ENCODE measurements at places on chromosomes 5 and 9.

DNA sequence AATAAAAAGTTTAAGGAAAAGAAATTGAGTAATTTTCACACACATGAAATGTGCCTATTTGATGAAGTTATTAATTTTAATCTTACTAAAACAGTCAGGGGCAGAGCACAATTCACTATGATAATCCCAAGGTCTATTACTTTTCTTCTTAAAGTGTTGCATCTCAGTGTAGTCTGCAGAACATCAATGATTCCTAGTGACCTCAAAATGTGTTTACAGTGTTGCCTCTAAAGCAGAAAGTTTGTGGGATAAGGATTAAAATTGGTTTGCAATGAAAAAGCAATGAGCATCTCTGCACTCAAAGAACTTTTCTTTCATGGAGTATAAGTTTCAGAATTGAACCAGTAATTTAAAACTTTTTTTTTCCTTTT lies 63.0 kb downstream of the CEP120 start:
- no peak for DNase-seq

DNA sequence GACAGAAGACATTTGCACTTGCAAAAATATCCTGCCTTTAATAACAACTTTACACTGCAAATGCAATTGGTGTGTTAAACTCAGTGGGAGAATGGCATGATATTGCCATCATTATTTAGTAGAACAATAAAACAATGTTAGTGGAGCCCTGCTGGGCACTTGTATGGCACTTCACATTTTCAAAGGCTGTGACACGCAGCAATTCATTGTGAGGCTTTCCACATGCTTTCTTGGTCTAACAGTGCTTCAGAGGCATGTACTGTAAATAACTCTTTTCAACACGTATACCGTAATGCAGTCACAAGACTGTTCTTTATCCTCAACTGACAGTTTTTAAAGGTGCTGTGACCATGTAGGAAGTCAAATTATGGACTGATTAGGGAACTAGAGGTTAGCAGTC lies 155.5 kb upstream of the EPB41L4A start:
- no peak for DNase-seq

DNA sequence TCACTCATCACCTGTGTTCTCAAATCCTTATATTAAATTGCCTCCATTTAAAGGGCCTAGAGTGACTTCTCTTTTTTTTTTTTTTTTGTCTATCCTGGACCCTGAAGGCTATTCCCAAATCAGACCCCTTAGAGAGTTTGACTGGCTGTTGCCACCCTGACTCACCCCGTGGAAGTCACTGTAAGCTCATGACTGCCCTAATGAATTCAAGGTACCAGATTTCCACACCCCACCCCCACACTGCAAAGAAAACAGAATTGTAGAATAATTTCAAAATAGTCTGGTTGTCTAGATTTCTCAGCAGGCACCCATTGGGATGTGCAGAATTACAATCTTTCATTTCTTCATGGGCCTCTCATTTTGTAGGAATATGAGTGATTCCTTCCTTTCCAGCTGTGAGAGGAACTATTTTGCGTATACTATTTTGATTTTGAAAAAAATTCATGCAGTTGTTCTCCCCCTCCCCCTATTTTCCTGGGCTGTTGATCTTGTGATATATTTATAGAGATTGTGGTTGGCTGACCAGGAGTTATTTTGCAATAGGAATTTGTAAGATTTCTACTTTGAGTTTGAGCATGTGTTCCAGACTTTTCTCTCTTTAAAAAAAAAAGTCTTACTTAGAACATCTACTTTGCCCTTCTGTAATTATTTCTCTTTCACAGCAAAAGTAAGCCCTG lies 79.1 kb downstream of the ZNF618 start:
- DNase-seq, result no peak

- DNase-seq, result no peak
Measured at GRCh38 chr5:9278921-9279603, 266.8 kb downstream of the SEMA5A start.

DNA sequence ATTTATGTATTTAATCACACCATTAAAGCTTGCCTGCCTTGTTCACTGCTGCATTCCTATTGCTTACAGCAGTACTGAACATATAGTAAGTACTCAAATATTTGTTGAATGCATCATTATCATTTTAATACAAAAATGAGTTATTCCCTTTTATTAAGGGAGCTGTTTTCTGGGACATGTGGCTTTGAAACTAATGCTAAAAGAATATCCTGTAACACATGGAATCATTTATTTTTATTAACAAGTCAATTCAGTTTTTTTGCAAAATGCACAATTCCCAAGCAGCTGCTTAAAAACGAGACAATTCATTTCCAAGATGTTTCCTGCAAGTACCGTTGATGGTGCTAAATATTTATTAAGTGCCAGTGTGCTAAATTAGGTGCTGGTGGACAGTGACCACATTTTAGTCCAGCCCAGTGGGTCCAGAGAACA lies 148.3 kb upstream of the NR3C1 start:
- no peak for DNase-seq

DNA sequence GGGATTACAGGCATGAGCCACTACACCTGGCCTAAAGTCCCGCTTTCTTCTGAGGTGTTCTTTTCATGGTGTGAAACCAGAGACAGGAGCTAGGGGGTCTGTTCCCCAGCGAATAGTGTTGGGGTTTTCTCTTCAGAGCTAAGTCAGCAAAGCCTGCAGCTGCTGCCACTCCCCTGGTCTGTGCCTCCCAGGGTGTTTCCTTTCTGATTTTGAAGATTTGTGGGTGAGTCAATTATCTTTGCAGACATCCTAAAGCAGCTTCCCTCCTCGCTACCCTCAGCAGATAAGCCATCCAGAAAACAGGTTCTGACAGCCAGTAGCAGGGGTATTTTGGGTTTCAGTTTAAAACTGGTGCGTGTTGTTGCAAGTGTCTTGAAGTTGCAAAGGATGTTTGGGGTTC lies 72.0 kb upstream of the IQGAP2 start:
- no peak for DNase-seq

DNA sequence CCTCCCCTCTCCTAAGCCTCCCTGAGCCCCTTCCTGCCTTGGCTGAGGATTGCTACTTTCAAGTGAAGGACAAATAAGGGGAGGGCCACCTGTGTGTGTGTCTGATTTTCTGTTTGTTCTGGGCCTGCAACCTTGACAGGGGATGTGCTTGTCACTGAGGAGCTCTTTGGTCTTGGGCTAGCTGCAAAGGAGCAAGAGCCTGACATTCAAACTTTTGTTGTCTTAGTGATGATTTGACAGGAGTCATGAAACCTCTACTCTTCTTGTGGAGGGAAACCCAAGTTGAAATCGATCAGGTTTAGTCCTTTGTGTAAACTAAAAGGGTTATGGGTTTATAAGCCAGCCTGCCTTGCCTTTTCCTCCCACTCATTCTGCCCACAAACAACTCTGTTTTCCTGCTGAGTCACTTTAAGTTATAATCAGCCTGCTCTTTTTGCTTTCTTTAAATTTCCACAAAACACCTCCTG lies 16.9 kb downstream of the CLTA start:
- DNase-seq, result no peak

DNA sequence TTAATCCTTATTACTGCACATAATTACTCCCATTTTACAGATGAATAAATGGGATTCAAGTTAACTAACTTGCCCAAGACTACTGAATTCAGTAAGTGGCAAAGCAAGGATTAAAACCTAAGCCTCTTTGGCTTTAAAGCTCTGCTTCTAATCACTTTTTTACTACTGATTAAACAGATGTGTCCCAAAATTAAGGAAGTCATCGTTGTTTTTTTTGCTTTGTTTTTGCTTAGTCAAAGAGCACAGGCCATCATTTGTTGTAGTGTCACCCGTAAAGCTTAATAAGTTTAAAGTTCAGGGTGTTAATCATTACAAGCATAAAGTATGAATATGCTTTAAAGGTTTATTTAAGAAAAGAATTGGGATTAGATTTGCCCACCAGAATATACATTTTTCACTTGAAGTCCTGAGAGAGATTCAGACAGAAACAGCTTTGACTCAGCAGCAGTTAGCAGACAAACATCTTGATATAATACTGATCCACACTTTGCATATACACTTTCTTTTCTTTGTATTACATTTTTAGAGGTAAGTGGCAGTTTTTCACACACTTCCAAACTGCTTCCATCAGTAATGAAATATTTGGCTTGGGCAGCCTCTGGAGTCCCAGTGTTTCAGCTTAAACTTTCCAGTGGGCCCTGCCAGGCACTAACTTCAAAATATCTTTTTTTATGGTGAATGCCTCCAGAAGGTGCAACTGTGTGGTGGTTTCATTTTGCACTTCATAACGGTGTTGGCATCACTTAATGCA lies 52.7 kb downstream of the PIK3R1 start:
- no peak for DNase-seq

DNA sequence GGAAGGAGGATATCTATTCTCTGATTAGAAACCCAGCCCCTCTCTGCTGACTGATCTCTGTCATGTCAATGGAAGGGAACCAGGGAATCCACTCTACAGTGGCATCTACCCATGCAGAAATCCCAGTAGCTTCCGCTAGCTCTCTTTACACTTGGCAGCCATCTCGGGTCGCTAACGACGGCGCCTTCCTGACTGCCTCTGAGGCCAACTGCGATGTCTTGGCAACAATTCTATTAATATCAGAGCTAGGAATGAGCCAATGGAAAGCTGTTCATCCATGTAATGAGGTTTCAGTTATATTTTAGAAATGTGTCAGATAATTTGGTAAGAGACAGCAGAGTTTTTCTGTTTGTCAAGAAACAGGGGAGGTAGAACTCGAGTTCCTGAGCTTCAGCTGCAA lies 67.6 kb upstream of the ATP10B start:
- DNase-seq, result no peak

DNA sequence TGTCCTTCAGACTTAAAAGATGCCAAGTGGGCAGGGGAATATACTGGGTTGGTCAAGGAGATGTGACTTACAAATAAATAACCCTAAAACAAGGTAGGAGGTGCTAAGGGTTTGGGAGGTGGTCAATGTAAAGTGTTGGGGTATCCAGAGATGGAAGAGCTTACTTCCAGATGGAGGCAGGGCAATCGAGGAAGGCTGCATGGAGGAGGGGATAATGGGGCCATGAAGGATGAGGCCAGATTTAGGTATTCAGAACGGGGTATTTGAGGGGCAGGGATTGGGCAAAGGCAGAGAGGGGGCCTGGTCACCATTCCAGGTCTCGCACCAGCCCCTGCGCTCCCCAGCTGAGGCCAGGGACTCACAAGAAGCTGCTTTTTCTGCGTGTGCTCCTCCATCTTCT lies 57.9 kb upstream of the FBXW11 start:
- no peak for DNase-seq

DNA sequence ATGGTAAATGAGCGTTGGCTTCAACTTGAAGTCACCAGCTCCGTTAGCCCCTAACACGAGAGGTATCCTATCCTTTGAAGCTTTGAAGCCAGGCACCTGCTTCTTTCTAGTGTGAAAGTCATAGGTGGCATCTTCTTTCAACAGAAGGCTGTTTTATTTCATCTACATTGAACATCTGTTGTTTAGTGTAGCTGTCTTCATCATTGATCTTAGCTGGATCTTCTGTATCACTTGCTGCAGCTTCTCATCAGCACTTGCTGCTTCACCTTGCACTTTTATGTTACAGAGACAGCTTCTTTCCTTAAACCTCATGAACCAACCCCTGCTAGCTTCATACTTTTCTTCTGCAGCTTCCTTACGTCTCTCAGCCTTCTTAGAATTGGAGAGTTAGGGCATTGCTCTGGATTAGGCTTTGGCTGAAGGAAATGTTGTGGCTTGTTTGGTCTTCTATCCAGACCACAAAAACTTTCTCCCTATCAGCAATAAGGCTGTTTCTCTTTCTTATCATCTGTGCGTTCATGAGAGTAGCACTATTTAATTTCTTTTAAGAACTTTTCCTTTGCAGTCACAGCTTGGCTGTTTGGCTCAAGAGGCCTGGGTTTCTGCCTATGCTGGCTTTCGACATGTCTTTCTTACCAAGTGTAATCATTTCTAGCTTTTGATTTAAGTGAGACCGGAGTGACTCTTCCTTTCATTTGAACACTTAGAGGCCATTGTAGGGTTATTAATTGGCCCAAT lies 47.2 kb downstream of the PCSK5 start:
- no peak for DNase-seq

- DNase-seq, result no peak
Measured at GRCh38 chr9:118761016-118761790, 608.0 kb downstream of the BRINP1 start.

- DNase-seq, result no peak
Measured at GRCh38 chr9:633461-633860, 208.0 kb upstream of the DMRT1 start.

DNA sequence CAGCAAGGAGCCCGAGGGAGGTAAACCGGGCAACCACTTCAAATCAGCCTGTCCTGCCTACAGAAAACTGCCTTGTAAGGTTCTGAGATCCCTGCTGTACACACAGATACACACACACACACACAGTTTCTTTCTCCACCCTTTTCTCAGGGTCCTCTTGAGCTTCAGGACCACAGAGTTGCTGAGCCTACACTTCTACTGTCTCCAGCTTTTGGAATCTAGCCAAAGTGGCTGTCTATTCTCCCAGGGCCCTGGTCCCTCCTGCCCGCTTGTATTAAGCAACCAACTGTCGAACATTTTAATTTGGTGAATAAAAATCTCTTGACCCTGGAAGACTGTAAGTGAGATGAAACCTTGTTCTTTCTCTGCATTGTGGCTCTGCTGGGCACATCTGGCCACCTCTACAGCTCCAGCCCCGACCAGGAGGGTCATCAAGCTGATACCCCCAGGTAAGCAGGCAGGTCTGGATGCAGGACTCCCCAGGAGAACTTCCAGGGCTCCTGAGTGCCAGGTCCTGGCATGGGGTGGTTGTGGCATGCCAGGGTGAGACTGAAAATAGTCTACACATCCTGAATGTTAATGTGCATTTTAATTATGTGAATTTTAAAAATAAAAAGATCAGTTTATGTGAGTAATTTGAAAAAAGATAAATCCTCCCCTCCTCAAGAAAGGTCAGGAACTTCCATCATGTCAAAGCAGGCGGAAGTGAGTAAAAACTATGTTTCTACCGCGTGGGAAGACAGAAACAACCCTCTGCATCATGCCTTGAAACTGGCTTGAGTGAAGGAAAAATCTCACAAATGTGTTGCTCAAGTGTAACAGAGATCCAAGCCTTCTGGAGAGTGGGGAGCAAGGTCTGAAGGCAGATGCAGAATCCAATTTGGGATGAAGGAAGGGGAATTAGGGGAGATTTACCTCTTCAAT lies 15.0 kb upstream of the S1PR3 start:
- DNase-seq, result no peak

GRCh38 chr5:74664551-74664950 lies 20.5 kb upstream of the HEXB start:
- no peak for DNase-seq
